ENCODE measurements at places on chromosomes 2 and 18. TPM values are rescaled to one million over a fixed set of nuclear protein-coding genes. Genes with fewer than 3 reads are reported as not detected.

Gene ABCA12
- polyA plus RNA-seq = not detected

Gene LOXHD1
- polyA plus RNA-seq = not detected

Gene CPS1
- not detected for polyA plus RNA-seq

Gene OXER1
- polyA plus RNA-seq = not detected

Gene PLGLB2
- polyA plus RNA-seq = not detected

Gene SERPINB4
- not detected for polyA plus RNA-seq

Gene RBFA
- 7.6 TPM for polyA plus RNA-seq

Gene SH3YL1
- polyA plus RNA-seq = 20.8 TPM

Gene PCARE
- not detected for polyA plus RNA-seq

GRCh38 chr2:44184106-44184505, 15.4 kb downstream of the PPM1B start:
- DNase-seq = peak; percentile 65

GRCh38 chr2:46073540-46074046, 223.6 kb upstream of the EPAS1 start:
- DNase-seq = no peak

GRCh38 chr2:239202836-239203235, 198.0 kb downstream of the HDAC4 start:
- no peak for DNase-seq

DNA sequence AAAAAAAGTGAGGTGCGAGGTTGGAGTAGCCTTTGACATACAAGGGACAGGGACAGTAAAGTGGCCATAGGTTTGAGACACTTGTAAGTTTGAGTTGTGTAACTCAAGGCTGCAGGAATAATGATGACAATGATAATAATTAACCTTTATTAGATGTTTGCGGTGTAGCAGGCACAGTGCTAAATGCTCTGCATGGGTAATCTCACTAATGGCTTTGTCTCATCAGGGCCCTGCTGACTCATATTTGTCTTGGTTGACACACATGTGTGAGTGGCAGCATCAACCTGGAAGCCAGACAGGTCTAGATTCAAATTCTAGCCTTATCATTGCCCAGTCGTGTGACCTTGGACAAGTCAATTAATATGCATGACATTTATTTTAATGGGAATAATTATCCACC, 126.2 kb downstream of the FSHR start:
- no peak for DNase-seq

GRCh38 chr18:13137670-13138419, 80.7 kb upstream of the LDLRAD4 start:
- peak; percentile 80 for DNase-seq

DNA sequence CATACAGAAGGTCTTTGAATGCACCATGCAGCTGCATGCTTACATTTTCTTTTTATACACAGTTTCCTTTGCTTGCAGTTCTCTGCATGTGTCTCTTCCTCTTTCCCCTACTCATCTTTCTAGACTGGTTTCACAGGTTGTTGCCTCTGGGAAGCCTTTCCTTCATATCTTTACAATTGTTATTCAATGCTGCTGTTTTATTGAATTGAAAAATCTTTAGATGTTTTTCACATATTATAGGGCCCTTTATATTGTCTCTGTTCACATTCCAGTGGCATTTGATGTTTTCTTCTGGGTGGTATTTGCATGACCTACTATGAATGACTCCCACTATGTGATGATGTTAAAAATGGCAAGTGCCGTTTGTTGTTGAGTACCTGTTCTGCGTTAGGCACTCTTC, 91.1 kb downstream of the DIS3L2 start:
- no peak for DNase-seq

GRCh38 chr2:236866542-236867340, 218.9 kb upstream of the COPS8 start:
- DNase-seq = no peak

DNA sequence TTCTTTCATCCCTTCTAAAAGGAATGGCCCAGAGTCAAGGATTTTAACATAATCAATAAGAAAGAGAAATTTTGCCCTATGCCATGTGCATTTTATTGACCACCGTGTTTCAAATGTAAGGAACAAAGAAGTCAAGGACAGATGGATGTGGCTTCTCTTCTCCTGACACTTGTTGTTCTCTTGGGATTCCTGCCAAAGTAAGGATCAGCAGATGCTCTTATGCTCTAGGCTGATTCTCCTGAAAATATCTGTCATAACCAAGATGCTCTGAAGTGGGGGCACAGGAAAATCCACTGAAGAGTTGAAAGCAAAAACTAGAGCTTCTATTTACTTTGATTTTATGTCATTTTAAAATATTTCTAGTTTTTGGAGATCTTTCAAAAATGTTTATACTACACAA, 72.9 kb upstream of the SYT4 start:
- DNase-seq = no peak

- no peak for DNase-seq
Observed at GRCh38 chr2:2591542-2591940, 260.5 kb upstream of the MYT1L start.

GRCh38 chr2:130252880-130253645, 54.8 kb upstream of the TUBA3E start:
- no peak for DNase-seq

GRCh38 chr2:118110310-118110709, 22.0 kb downstream of the INSIG2 start:
- DNase-seq = no peak

DNA sequence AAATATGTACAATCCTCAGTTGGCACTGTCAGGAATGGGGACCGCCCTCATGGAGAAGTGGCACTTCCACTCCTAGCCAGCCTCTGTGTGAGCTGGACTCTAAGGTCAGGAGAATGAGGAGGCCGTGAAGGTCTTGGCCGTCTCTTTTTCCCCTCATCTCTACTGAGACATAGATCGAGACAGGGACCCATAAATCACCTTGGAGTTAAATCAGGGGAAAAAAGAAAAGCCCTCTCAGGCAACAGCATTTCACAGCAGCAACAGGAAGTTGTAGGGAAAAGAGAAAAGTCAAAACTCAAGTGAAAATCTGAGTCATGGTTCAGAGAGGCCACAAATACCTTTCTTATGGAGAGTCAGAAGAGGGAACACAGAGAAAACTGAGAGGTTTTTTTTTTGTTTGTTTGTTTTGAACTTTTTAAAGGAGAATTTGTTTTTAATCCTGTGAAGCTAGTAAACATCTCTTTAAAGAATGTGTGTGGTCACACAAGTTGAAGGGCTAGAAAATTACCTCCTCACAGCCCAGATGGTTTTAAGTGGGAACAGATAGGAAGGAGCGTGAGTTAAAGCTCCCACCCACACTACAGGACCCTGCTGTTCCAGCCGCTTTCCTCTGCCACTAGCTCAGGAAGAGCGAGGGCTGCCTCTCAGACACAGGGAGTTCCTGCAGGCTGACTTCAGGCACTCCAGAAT, 30.6 kb upstream of the CYP1B1 start:
- no peak for DNase-seq

DNA sequence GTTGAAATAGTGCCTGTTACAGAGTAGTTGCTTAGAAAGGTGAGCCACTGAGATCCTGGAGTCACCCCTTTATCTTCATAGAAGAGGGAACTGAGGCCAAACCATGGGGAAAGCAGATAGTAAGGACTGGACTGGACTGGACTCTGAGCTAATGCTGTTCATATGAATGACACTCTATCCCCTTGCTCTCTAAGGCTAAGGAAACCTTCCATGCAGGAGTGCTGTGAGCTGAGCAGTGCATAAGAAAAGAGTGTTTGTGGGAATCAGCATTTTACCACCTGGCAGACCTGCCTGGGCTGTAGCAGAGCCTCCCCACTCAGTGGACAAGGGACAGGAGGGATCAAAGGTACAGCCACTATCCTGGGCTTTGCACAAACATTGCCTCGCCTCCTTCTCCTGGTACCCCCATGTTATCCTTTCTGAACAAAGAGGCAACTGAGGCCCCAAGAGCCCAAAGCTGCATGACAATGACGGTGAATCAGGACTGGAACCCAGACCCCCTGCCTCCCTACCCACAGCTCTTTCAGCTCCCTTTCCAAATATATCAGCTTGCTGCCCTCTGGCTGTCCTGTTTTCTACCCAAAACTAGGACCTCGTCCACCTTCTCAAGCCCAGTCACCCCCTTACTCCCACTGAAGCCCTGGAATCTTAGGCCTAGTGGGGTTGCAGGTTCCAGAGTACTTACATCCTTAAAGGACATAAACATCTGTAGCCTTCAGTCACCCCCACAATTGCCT, 227.9 kb downstream of the ZBTB7C start:
- no peak for DNase-seq

DNA sequence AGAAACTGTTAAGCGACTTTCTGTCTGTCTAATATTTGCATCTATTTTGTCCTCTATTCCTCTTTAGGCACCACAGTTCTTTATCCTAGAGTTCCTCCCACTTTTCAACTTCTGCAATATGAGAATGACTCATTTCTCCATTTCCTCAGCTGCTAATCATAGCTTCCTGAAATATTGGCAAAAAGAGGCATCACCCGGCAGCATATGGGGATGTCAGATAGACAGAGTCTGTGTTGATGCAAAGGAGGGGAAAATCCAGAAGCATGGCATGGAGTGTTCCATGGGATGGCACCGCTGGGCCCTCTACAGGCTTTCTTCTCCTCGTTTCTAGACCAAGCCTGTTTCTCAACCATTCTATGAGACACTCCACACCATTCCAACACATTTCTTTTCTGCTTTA, 93.4 kb downstream of the DOCK10 start:
- no peak for DNase-seq

GRCh38 chr18:154151-154550, 4.2 kb upstream of the USP14 start:
- DNase-seq = no peak

GRCh38 chr2:24206242-24206641, 31.4 kb downstream of the FAM228A start:
- DNase-seq = no peak

DNA sequence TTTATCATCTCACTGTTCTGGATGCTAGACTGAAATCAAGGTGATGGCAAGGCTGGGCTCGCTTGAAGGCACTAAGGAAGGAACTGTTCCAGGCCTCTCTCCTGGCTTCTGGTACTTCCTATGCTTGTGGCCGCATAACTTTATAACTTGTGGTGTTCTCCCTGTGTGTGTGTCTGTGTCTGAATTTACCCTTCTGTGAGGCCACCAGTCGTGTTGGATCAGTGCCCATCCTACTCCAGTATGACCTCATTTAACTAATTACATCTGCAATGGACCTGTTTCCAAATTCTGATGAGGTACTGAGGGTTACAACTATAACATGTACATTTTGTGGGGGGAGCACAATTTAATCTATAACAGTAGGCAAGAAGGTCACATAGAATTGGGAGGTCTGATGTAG, 41.6 kb downstream of the LYPD6B start:
- DNase-seq = no peak

- DNase-seq = no peak
Observed at GRCh38 chr18:42635378-42636048, 480.0 kb downstream of the RIT2 start.

- DNase-seq = no peak
Observed at GRCh38 chr2:165863810-165864261, 69.8 kb upstream of the GALNT3 start.

- no peak for DNase-seq
Observed at GRCh38 chr18:25047983-25048382, 304.0 kb downstream of the ZNF521 start.

- DNase-seq = no peak
Observed at GRCh38 chr2:164760179-164760578, 81.4 kb downstream of the COBLL1 start.

DNA sequence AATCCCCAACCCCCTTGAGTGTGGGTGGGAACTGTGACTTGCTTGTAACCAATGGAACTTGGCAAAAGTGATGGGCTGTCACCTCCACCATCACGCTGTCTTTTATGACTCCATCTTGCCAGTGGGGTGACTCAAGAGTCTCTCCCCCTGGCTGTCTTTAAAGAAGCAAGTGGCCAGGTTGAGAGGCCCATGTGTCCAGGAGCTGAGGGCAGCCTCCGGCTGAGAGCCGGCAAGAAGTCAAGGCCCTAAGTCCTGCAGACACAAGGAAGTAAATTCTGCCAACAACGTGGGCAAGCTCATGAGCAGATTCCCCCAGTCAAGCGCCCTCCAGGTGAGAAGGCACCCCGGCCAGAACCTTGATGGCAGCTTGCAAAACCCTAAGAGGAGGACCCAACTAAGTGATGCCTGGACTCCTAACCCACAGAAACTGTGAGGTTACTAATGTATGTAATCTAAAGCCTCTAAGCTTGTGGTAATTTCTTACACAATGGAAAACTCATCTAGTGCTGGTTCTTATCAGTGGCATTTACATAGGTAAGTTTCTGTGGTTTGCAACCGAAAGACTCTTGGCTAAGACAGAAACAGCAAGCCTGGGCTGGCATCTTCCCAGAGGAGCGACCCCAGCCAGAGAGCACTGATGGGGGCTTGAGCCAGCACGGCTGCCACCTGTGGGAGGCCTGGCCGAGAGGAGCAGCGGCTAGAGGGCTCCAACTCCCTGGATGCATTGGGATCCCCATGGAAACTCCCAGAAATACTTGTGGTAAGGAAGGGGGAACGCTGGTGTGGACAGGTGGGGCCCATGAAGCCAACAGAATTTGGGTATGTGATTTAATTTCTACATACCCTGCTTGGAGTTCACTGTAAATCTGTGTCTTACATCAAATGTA, 49.3 kb downstream of the CIB4 start:
- no peak for DNase-seq

- DNase-seq = no peak
Observed at GRCh38 chr18:55038162-55038561, 78.9 kb upstream of the CCDC68 start.

GRCh38 chr2:6314218-6314960, 551.3 kb downstream of the CMPK2 start:
- no peak for DNase-seq

DNA sequence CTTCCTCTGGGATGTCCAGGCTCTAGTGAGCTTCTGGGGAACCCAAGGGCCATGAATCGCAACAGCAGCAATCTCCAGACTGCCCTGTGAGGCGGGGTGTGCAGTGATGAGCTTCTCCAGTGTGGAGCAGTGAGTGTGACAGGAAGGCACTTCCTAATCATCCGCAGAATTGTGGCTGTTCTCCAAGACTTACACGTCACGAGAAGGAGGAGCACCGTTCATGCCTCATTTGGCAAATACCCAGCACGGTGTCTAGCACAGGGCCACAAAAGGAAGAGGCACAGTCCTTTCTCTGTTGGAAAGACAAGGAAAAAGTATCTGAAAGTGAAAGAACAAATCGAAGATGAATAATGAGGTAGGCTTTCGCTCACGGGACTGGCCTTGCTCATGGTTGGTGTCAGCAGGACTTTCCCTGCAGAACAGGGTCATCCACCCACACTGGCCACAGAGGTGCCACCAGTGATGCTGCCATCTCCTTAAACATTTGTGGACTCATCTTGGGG, 125.1 kb upstream of the HAAO start:
- no peak for DNase-seq

Measured in immature natural killer cell (primary cell).